ENCODE measurements at places on chromosomes 6 and 20.

DNA sequence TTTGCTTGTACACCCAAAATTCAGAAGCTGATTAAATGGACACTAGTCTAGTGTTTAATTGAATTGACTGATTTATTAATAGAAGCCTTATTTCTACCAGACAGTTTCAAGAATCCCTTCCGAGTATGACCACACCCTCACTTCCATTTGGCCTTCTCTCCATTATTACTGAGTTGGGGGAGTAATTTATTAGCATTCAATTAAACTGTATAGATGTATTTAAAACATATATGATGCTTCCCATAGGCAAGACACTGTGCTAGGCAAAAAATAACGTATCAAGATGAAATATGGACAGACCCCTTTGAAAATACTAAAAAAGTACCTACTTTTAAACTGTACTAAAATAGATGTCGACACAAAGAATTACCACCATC is 112.9 kb upstream of the PHACTR1 start:
- DNase-seq: no peak

- no peak for DNase-seq
These were observed 55.9 kb upstream of the HDDC2 start for GRCh38 chr6:125357515-125358256.

- DNase-seq: no peak
These were observed 1261.9 kb upstream of the CITED2 start for GRCh38 chr6:140636271-140636907.

GRCh38 chr6:143745166-143746133 is 67.7 kb downstream of the PHACTR2 start:
- no peak for DNase-seq

- no peak for DNase-seq
These were observed 24.3 kb downstream of the TUBB2B start for GRCh38 chr6:3202999-3203696.

GRCh38 chr20:22544462-22544861 is 39.9 kb downstream of the FOXA2 start:
- DNase-seq: no peak

DNA sequence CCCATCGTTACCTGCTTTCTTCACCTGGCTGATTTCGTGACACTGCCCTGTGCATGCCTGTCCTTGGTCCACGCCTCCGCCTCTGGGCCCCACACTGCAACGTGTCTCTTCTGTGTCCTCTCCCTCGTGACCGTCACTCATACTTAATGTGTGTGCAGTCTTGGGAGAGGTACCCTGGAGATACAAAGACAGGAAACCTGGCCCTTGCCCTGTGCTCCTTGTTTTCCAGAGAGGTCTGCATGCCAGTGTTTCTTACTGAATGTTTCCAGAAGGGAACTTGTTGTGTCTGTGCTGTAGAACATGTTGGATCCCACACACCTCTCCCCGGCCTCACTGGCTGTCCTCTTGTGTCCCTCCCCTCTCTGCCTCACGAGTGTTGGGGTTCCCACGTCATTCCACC is 45.8 kb downstream of the SNX9 start:
- DNase-seq: no peak

DNA sequence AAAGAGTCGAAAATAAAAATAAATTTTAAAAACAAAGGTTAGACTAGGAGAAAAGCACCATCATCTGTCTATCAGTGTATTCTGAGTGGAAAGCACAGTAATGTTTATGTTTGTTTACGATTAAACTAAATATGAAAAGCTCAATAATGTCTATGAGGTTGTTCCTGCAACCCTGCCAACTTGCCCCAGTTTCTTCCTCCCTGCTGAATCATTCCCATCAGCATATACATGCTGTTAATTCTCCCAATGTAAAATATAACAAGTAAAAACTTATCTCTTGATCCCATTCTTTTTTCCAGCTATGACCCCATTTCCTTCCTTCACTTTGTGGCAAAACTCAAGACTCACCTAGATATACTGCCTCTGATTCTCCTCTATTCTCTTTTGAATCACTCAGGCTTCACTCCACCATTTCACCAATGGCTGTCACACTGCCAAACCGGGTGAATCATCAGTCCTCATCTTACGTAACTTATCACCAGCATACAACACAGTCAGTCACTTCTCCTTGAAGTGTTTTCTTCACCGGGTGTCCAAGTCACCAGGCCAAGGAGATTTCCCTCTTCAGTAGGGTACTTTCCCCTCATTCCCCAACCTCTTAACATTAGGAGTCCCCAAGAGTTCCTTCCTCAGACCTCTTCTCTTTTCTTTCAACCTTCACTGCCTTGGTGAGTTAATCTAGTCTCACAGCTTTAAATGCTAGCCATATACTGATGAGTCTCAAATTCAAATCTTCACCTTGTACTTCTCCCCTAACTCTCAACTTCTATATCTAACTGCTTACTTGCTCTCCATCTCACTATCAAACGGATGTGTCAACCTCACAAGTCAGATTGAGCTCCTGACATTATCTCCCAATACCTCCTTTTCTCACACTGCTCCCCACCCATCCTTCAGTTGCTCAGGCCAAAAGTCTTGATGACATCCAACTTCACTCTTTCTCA is 6.2 kb downstream of the TMEM242 start:
- DNase-seq: no peak

- DNase-seq: no peak
These were observed 195.0 kb upstream of the HEY2 start for GRCh38 chr6:125554456-125554855.

DNA sequence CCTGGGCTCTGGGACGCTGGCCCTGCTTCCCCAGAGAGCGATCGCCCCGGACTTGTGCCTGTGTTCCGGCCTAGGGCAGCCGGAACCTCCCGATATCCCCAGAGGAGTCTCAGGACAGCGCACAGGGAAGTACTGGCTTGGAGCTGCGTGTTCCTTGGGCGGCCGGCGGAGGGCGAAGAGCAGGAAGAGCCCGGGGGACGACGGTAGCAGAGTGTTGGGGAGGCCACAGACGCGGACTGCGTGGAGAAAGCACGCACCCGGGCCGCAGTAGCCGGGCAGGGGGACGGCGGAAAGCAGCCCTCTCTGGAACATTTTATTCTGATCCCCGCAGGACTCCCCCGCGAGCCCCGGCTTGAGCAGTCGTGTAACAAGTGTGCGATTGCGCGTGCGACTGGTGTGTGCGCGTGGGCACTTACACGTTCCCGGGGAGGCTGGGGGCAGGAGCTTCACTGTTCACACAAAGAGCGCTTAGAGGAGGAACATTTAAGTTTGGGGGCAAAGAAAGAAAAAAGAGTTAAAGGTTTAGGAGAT is 36.1 kb downstream of the NCR2 start:
- no peak for DNase-seq

All from NCI-H1694 (cell line).